ENCODE measurements at places on chromosomes 12 and 14.

GRCh38 chr14:23864259-23864658, 89.3 kb upstream of the DHRS4 start:
- DNase-seq: no peak

- DNase-seq: peak; percentile 60
Observed at GRCh38 chr12:27554421-27555186, 30.6 kb downstream of the PPFIBP1 start.

- DNase-seq: peak; percentile 69
Observed at GRCh38 chr12:98355322-98355721, 160.1 kb upstream of the TMPO start.

DNA sequence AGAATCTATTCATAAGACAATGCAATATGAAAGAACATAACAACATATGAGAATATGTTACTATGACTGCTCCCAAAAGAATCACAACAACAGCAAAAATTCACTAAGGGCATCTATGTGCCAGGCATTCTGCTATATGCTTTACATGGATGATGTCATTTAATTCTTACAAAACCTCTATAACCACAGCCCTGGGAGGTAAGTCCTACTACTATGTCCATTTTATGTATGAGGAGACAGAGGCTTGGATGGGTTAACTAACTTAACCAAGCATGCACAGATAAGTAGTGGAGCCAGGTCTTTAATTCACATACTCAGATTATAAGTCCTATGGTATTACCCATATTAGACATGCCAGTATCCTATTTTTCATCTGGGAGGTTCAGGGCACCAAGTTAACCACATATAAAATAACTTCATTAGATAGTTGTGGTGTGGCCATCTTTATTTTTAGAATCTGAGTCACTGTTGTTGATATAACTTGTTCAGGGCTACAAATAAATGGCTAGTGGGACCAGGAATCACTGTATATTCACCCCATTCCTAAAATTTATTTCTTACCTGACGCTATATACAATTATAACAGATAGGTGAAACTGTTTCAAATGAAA, 33.2 kb upstream of the RAD51AP1 start:
- peak; percentile 58 for DNase-seq

DNA sequence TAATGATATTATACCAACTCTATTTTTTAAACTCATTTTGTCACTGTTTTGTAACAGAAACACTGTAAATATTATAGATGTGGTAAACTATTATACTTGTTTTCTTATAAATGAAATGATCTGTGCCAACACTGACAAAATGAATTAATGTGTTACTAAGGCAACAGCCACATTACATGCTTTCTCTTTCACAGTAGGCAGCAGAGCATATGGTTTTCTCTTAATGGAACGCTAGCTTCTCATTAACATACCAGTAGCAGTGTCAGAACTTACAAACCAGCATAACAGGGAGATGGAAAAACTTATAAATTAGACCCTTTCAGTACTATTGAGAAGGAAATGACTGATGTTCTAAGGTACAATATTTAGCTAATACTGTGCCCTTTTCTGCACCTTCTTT, 398.8 kb downstream of the PRKD1 start:
- DNase-seq: peak; percentile 14

GRCh38 chr12:31958569-31959160, 550 bp upstream of the RESF1 start:
- no peak for DNase-seq

DNA sequence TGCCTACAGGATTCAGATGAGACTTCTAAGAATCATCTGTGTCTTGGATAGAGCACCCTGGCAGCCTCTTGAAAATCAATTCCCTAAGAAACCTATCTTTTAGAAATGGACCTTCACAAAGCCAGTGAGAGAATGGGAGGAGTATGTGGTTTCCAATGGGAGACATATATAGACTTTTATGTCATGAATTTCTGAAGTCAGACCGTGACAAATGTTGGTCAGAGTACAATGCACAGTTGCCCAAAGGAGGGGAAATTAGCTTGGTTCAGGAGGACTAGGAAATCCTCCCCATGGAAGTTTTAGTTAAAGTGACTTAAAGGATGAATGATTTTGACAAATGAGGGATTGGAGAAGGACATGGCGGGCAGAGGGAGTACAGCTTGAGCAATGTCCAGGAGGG, 194.4 kb downstream of the DAD1 start:
- DNase-seq: no peak

DNA sequence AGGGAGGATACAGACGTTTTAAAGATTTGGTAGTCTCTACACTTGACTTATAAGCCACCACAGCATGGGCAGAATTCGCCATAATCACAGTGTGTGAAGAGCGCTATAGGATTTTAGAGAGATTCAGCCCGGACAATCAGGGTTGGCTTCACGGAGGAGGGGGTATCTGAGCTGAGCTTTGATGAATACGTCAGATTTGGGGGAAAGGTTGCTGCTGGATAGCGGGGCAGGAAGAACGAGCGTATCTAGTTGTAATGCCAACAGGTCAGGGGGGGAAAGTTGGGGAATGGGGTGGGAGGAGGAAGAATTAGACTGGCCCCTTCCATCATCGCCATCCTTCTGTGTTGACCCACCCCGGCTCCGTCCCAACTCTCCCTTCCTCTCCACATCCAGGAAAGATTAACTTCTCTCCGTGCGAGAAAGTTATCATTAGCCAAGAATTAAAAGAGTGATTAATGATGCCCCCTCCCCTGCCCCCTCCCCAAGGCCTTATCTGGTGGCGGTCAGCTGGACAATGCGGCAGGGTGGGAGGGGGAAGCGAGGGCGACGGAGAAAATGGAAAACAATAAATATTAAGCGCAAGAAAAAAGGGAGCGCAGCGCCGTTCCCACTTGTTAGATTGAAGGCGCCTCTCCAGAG, 13.5 kb upstream of the GPATCH2L start:
- no peak for DNase-seq

- no peak for DNase-seq
Observed at GRCh38 chr12:106907411-106907810, 48.3 kb upstream of the TMEM263 start.

DNA sequence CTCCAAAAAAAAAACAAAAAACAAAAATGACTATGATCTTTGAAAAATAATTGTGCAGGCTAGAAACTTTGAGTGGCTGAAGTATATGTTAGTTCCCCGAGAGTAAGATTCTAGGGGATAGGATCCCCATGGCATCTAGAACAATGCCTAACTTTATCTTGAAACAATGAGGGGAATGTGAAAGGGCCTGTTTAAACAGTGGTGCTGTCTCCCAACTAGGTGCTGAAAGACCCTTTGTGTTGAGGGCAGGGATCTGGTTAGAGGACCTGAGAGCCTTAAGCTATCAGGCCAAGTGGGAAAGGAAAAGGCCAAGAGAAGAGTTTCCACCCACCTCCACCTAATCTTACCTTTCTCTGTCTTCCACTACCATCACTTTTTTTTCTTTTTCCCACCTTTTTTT, 6.8 kb upstream of the YLPM1 start:
- DNase-seq: no peak

DNA sequence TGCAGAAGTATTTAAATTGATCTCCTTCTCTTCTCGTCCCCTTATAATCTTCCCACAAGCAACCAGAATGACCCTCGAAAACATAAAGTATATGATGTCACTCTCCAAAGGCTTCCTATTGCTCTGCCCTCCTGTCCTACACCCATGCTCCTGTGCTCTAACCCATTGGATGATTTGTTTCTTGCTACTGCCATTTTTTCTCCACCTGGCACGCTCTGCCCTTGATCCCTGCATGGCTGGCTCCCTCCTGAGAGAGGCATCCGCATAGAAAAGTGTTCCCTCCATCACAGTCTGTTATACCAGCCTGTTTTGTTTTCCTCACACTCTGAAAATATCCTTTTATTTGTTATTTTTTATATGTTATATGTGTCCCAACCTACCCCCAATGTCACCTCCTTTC, 19.8 kb downstream of the MYRFL start:
- no peak for DNase-seq

DNA sequence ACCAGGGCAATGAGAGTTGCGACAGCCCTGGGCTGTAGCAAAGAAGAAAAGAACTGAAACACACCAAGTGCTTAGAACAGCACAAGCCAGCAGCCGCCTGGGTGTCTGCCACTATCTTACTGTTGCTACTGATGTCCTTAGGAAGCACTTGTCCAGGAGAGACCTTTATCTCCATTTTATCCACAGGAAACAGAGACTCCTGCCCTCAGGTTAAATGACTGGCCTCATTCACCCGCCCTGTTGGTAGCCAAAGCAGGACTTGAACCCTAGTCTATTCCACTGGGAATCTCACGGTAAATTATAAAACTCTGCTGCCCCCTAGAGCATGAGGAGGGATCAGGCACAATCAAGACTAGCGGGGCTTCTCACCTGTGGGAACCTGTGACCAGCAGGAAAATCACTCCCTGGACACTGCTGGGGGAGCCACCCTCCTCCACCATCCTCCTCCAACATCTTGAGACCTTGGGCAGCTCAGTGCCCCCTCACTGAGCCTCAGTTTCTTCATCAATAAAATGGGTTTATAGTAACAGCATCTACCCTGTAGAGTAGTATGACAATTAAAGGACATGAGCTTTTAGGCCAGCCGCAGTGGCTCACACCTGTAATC, 20.5 kb upstream of the TESC start:
- no peak for DNase-seq

- no peak for DNase-seq
Observed at GRCh38 chr14:67440513-67440912, 28.5 kb upstream of the PLEK2 start.

GRCh38 chr12:27469176-27469736, 22.7 kb downstream of the SMCO2 start:
- DNase-seq: no peak

DNA sequence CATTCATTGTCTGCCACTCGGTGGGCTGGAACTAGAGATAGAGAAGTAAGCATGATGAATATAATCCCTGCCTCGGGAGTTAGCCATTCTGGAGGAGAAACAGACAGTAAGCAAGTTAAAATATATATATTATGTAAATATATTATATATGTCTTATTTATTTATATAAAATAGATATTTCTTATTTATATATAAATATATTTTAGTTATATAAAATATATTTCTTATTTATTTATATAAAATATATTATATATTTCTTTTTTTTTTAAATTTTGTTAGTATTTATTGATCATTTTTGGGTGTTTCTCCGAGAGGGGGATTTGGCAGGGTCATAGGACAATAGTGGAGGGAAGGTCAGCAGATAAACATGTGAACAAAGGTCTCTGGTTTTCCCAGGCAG, 78.1 kb upstream of the TBX5 start:
- no peak for DNase-seq

- DNase-seq: no peak
Observed at GRCh38 chr12:48413388-48413787, 59.0 kb upstream of the ANP32D start.

DNA sequence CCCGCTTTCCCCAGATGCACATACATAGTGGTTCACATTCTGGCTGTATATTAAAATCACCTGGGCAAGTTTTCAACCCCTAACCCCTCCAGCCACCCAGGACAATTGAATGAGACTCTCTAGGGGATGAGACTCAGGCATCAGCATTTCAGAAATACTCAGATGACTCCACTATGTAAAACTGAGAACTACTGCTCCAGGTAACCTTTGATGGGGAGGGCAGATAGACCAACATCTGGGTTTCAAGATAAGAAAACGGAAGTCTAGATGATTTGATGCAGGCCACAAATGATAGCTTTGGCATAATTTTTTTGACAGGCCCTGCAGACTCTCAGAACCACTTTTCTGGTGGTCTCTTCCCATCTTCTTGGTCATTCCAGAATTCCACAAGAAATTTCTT, 341.1 kb downstream of the EMP1 start:
- no peak for DNase-seq

DNA sequence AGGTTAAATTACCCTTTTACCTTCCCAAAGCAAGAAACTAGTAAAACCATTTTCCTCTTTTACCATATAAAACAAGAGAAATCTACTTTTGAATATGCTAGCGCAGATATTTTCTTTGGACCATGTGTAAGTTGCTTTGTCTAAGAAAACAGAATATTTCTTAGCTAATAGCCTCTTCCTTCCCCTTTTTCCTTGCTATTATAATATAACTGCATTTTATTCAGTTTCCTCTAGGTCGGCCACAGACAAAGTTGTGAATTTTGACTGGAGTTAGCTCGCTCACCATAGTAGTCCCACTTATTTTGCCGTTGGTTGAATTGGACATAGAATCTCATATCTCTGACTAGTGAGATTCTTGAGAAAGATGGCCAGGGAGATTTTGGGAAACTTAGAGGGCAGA, 115.6 kb downstream of the PLEKHA5 start:
- no peak for DNase-seq

- DNase-seq: no peak
Observed at GRCh38 chr12:123931686-123932321, 40.8 kb downstream of the CCDC92 start.

GRCh38 chr12:3171195-3171591, 94.0 kb downstream of the TSPAN9 start:
- DNase-seq: peak; percentile 23

DNA sequence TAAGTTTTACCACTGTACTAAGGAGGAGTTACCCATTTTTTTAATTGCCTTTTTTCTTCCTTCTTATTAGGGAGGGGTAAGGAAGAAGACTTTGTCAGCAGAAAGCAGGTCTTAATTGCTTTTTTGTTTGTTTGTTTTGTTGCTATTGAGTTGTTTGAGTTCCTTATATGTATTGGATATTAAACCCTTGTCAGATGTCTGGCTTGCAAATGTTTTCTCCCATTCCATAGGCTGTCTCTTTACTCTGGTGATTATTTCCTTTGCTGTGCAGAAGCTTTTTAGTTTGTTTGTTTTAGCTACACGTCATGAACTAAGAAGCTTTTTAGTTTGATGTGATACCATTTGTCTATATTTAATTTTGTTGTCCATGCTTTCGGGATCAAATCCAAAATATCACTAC, 13.3 kb downstream of the SPIC start:
- DNase-seq: no peak

DNA sequence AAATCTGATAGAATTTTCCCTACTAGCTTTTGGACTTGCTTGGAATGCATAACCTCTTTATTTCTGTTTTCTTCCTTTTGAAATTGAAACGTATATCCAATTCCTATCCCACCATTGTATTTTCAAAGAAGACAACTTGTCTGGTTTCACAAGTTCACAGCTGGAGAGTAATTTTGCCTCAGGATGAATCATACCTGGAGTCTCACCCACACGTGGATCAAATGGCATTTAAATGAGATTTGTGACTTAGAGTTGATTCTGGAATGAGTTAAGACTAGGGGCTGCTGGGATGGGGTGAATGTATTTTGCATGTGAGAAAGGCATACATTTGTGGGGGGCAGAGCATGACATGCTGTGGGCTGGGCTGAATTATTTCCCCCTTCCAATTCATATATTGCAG, 516.5 kb upstream of the MGAT4C start:
- peak; percentile 51 for DNase-seq

- peak; percentile 85 for DNase-seq
Observed at GRCh38 chr12:5807090-5807414, 138.0 kb downstream of the ANO2 start.

- DNase-seq: peak; percentile 52
Observed at GRCh38 chr12:92036771-92037453, 108.7 kb downstream of the BTG1 start.

DNA sequence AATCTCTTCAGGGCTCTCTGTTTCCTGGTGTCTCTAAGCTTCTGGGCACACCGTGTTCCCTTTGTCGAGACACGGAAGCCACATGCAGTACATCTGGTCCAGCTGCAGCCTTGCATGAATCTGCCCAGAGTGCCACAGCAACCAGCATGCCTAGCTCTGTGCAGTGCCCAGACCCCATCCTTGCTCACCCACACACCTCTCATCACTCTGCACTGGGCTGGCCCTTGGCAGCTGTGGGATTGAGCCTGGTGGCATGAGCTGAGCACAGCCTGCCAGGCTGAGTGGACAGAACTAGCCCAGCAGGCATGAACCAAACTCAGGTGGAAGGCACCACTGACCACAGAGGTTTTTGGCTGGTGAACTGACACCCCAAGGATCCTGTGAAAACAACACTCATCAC, 279.9 kb downstream of the ATXN7L3B start:
- DNase-seq: no peak

- peak; percentile 90 for DNase-seq
Observed at GRCh38 chr12:12872139-12872933, 19.0 kb upstream of the GPRC5A start.

All from astrocyte (in vitro differentiated cells and primary cell).